KBM-7 (cell line): ENCODE measurements at places on chromosomes 3 and 15.

DNA sequence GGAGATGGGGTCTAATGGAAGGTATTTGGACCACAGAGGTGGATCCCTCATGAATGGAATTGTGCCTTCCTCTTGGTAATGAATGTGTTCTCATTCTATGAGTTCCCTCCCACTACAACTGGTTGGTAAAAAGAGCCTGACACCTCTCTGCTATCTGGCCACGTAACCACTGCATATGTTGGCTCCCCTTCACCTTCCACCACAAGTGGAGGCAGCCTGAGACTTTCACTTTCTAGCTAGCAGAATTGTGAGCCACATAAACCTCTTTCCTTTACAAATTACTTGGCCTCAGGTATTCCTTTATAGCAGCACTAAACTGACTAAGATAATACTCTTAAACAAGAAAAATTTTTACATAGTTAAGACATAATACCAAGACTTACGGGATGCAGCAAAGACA is 155.3 kb downstream of the NR1I2 start:
- DNase-seq, result peak; percentile 22

DNA sequence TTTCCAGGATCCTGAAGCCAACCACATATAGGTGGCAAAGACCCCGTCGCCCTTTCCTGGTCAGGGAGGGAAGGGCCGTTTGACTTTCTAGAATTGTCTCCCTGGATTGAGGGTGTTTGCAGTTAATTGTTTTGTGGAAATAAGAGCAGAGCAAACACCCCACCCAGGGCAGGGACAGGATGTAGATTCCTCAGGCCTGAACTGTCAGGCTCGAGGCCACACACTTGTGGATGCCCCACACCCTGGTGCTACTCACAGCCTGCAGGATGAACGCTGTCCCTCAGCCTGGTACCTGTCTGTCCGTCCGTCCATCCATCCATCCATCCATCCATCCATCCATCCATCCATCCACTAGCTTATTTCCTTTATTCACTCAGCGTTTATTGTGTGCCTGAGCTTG is 29.9 kb upstream of the FLNB start:
- no peak for DNase-seq

DNA sequence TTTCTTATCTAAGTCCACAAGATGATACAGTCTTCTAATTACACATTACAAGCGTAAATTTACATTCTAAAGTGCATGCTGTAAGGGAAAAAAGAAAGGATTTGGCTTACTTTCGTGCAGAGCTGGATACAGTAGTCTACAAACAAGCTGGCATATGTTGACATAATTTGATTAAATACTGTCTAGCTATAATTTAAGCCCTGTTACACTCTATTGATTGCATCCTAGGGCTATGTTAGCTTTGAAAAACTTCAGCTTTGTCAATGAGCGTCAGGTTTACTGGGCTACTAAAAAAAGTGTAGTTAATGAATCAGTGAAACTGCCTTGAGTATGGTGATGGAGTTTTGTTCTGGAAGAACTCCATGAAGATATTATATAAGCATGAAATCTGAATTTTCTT is 24.5 kb upstream of the PLCL2 start:
- no peak for DNase-seq

GRCh38 chr3:175255698-175256097 is 396.6 kb downstream of the NAALADL2 start:
- DNase-seq, result no peak

GRCh38 chr15:88655800-88656488 is 17.1 kb downstream of the ISG20 start:
- no peak for DNase-seq

DNA sequence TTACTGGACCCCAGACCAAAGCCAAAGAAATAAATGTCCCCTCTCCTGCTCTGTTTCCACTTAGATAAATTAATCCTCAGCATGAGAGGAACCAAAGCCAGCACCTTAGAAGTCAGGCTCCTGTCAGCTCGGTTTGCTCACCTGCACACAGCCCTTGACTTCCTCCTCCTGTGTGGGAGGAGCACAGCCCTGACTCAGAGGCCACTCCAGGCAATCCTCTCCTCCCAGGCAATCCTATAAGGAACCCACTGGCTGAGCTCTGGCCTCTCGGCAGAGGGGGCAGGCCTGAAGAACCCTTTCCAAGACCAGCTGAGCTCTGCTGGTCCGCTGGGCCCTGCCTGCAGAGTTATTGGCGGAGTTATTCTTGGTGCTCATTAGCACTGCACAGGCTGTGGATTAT is 30.8 kb downstream of the LIPC start:
- no peak for DNase-seq

DNA sequence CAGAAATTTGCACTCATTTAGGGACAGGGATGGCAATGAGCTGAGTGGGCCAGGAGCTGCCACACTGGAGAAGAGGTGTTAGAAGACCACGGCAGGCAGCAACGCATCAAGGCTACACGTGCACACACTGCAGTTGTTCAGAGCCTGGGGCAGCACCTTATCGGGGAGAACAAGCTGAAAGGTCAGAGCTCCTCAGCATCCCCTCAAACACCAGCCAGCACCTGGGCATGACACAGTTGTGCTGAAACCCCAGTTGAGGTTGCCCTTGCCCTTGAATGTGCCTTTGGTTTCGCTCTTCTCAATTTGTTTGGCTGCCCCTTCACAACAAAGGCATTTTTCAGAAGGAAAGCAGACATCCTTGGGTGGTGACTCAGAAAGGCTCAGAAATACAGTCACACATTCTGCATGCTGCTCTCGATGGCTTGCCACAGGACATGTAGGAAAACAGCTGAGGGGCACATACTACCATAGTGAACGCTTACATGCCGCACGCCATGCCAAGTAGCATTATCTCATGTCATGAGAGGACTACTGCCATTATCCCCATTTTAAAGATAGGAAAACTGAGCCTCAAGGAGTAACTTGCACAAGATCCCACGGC is 57.6 kb downstream of the ST8SIA2 start:
- DNase-seq, result no peak

GRCh38 chr3:100540791-100541334 is 48.4 kb downstream of the TMEM45A start:
- DNase-seq, result no peak

DNA sequence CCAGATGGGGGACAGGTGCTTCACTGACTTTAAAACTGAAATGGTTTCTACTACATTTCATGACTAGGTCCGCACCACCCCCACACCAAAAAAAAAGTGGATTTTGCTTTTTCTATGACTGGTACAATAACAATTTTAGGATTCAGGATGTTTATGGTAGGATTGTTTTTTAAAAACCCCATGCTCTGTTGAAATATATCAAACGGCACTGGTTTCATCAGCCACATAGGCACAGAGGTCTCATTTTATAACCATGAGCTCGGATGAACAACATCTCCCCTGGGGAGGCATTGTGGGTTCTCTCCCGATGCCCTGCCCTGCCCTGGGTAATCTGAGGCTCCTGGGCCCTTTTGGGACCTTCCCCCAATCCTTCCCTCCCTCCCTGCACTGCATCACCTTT is 202.7 kb upstream of the KBTBD8 start:
- no peak for DNase-seq

DNA sequence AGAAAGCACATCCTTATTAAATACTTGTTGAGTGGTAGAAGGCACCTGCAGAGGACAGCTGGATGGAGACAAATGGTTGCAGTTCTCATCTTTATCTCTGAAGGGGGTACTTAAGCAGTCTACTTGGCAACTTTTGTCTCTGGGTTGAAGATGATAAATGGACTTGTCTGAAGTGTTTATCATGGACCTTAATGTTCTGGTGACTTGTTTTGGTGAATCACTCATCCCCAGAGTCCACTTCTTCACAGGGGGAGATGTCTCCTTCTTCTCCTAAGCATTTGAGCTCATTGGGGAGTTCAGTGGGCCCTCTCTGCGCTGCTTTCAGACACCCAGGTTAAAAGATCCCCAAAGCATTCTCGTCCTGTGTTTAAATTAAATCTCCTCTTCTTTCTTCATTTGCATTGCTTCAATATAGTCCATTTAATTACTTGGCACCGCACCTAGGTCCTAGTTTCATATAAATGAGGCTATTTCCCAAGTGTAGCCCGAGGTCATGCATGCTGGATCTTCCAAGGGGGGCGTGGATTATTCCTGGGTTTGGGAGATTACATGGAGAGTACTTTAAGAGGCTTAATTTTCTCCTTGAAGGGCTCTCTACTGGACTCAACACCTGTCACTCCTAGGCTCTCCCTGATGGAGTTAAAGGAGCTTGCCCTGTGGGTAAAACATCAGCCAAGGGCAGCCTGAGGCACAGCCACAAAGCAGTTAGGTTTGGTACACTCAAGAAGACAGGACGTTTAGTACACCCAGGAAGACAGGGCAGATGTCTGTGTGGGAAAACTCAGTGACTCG is 239.3 kb upstream of the C2CD4B start:
- no peak for DNase-seq

DNA sequence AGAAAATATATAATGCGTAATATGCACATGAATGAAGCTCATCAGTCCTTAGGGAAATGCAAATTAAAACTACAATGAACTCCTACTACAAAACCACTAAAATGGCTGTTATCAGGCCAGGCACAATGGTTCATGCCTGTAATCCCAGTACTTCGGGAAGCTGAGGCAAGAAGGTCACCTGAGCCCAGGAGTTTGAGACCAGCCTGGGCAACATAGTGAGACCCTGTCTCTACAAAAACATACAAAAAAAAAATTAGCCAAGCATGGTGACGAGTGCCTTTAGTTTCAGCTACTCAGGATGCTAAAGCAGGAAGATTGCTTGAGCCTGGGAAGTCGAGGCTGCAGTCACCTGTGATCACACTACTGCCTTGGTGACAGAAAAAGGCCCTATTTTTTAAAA is 85.2 kb downstream of the MAP4 start:
- DNase-seq, result no peak

- no peak for DNase-seq
These were observed 168.7 kb downstream of the PPM1L start for GRCh38 chr3:160924776-160925175.

GRCh38 chr3:31265646-31266428 is 266.9 kb upstream of the STT3B start:
- DNase-seq, result peak; percentile 64

DNA sequence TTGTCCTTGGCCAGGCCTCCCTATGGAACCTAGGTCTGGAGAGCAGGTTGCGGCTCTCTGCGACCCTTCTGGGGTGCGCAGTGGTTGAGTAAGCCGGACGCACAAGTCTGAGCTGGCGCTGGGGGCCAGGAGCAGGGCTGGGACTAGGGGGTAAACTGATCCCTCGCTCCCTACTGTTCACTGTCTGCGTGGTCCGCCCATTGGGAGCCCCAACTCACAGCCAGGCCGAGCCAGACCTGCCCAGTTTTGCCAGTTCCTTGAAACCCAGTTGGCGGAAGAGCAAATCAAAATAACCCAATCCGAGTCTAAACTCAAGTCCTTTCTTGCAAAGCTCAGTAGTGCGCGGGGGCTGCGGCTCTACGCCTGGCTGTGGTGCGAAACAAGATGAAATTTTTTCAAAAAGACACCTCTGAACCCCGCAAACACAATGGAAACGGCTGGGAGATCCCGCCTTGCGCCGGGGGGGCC is 17.5 kb downstream of the RGMA start:
- DNase-seq, result no peak

- no peak for DNase-seq
These were observed 77.2 kb upstream of the VGLL4 start for GRCh38 chr3:11720917-11721411.

DNA sequence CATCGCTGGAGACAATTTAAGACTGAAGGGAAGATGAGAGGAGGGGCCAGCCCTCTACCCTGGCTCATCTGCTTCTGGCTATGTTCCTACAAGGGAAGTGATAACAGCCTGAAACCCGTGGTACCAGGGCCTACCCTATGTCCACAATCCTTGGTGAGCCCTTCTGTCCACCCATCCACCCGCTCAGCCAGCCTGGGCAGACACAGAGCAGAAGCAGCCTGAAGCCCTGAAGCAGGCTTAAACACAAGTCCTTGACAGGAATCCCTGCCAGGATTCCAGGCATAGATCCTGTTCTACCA is 15.4 kb downstream of the CLK3 start:
- DNase-seq, result no peak

DNA sequence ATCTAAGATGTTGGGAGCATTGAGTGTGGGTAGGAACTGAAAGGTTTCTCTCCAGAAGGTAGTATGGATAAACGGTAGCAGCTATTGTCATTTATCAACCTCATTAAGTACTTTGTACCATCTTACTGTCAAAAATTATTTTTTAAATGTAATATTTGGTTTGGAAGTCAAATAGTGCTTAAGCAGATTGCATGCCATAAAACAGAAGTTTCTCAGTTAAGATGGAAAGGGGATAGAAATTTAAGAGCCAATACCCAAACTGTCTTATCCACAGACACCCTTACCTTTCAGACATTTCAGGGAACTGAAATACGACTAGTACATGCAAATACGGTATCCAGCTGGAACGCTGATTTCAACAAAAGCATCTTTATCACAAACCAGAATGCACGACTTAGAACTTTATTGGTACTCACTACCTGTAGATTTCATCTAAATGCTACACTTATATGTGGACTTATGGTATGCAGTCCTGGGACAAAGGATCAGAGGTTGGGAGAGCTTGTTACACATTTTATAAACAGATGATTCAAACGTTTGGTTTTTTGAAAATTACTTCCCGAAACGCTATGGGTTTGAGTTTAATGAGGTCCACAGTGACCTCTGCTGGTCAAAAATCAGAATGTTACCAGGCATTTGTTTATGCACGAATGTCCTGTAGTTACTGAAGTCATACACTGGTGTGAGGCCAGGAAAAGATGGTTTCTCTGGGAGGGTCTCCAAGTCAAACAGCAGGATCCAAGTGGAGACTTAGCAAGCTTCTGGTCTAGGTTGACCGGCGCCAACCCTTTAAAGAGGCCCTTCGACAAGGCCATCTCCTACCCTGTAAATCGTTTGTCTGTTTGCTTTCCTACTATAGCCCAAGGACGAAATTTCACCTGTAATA is 45.7 kb upstream of the DUT start:
- peak; percentile 82 for DNase-seq

DNA sequence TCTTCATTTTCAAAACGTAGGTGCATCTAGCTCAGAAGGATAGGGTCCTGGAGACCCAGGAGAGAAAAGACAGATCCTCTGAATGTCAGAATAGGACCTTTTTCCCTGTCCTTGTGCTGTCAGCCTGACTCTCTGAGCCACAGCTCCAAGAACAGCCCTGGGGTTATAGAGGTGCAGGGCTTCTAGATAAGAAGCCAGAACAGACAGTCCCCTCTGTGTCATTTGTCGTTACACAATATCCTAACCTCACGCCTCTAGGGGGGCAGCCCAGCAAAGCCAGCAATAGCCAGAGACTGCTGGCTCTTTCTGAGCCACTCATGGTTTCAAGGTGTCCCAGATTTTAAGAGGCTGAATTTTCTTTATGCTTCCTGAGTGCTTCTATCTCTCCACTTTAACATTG is 153.2 kb upstream of the THBS1 start:
- no peak for DNase-seq
